A549 (cell line): ENCODE measurements at places on chromosomes 16 and 17.

DNA sequence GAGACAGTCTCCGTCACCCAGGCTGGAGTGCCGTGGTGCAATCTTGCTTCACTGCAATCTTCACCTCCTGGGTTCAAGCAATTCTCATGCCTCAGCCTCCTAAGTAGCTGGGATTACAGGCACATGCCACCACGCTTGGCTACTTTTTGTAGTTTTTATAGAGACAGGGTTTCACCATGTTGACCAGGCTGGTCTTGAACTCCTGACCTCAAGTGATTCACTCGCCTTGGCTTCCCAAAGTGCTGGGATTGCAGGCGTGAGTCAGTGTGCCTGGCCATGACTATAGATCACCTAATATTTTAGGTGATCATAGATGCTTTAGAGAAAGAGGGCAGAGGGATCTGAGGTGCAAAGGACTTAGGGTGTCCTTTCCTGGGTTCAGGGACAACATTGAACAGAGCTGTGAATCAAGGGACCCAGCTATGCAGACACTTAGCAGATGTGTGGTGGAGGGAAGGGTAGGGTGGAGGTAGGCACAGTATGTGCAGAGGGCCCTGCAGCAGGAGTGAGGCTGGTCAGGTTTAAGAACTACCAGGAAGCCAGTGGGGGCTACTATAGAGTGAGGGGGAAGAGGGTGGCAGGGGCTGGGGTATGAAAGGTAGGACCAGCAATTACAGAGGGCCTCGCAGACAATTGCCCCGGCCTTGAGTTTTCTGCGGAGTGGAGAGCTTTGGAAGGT is 116.5 kb downstream of the CMIP start:
- DNase-seq, result no peak

- no peak for DNase-seq
These were observed 229.8 kb downstream of the SEC14L1 start for GRCh38 chr17:77370586-77370985.

GRCh38 chr17:81665205-81666091 is 957 bp downstream of the OXLD1 start:
- DNase-seq, result peak; percentile 61

DNA sequence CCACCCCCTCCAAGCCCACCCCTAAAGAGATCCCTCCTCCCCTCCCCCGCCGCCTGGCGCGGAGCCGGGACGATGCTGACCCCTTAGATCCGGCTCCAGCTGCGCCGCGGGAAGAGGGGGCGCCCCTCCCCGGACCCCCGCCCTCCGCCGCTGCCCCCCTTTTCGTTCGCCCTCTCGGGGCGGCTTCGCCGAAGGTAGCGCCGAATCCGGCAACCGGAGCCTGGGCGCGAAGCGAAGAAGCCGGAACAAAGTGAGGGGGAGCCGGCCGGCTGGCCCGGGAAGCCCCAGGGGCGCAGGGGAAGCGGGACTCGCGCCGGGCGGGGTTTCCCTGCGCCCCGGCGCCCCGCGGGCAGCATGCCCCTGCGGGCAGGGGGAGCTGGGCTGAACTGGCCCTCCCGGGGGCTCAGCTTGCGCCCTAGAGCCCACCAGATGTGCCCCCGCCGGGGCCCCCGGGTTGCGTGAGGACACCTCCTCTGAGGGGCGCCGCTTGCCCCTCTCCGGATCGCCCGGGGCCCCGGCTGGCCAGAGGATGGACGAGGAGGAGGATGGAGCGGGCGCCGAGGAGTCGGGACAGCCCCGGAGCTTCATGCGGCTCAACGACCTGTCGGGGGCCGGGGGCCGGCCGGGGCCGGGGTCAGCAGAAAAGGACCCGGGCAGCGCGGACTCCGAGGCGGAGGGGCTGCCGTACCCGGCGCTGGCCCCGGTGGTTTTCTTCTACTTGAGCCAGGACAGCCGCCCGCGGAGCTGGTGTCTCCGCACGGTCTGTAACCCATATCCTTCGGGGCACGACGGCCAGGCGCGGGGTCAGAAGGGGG is 623 bp downstream of the CACNA1G start:
- DNase-seq, result no peak

DNA sequence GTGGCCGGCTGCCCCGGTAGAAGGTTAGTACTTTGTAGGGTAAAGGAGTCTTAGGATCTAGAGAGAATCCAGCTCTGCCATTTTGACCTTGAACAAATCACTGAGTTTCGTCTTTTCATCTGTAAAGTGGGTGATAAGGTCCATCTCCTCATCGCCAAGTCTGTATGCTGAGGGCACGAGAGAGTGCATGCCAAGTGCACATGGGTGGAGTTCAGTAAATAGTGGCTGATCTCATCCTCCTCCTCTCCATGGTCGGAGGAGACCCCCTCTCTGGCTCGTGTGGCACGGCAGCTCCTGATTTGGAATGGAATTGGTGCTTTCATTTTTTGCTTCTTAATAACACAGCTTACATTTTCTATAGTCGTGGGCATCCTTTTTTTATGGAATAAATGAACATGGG is 30.7 kb downstream of the MYH3 start:
- no peak for DNase-seq

DNA sequence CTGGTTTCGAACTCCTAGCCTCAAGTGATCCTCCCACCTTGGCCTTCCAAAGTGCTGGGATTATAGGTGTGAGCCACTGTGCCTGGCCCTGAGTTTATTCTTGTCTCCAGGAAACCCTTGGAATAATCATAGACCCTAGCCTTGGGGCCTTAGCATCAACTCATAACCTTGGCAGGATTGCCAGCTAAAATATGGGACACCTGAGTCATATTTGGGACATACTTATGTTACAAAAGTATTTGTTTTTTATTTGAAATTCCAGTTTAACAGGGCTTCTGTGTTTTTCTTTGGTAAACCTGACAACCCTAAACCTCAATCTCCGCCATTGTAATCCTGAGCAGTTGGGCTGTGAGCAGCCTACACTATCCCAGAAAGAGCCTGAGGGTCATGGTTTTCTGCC is 28.6 kb upstream of the TNS4 start:
- no peak for DNase-seq

DNA sequence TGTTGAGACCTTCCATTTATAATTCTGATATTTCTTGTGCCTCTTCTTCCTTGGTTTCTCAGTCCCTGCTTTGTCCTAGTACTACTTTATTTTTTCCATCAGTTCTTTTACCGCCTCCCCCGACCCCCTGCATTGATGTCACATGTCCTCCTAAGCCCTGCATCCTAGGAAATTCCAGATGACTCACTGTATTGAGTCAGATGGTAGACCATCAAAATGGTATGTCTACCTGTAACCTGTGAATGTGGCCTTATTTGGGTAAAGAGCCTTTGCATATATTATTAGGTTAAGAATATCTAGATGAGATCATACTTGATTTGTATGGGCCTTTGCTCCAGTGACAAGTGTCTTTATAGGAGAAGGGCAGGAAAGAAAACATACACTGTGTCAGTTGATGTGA is 515.3 kb upstream of the CA10 start:
- DNase-seq, result no peak

DNA sequence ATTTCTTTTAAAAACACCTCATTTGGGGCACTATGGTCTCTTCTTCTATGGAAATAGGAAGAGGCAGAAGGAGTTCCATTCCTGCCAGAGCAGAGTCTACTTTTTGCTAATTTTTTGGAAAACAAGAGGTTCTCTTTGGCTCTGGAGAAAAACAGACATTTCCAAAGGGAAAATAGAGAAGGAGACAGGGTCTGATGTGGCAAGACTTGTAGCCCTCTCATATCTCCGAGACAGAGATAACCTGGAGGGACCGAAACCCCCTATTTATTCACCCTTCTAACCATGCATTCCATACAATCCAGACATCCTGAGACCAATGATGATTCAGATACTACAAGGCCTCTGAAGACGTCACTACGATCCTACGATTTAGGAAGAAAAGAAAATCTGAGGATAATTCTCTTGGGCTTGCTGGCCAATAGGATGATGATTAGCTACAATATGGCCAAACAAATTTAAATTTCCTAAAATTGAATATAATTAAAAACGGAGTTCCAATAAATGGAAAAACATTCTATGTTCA is 70.2 kb downstream of the HIC1 start:
- DNase-seq, result no peak
